ENCODE measurements at places on chromosomes 6 and 20.
A peak's percentile ranks its signal among the peaks of the same experiment; 100 is the strongest.

- DNase-seq = peak; percentile 54
Measured at GRCh38 chr6:31581434-31582229, 592 bp downstream of the LTB start.

DNA sequence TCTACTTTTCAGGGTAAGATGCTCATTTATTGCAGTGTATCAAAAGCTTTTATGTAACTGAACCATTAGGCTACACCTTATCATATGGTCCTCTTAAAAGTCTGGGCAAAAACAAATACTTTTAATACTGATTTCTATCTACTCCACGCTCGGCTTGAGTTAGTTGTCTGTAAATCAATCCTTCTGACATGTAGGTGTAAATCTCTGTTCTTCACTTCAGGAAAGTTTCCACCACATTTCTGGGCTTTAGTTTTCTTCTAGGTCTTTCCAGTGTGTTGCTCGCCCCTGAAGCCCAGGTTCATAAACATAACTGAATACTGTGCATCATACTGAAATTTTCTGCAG, 89.2 kb upstream of the RNF217 start:
- no peak for DNase-seq

GRCh38 chr6:33316603-33317418, 733 bp downstream of the ZBTB22 start:
- DNase-seq = no peak

DNA sequence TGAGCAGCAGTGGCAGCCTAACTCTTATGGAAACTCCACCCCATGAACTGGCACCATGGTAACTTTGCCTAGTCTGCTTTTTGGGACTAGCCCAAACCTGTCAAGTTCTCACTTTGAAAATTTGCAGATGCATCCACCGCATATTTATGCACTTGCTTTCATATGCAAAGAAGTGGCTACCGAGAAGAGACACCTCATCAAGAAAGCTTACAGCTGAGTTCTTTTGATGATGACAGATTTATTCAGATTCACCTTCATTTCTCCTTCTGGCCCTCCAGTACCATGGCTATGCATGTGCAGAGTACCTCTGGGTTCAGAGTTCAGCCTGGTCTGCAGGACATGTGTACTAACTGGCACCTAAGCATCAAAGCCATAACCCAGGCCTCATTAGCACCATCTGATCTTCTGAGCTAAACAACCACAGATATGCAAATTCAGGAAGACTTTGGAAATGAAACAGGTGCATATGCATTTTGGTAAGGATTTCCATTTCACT, 154.3 kb upstream of the TENT5A start:
- DNase-seq = no peak

DNA sequence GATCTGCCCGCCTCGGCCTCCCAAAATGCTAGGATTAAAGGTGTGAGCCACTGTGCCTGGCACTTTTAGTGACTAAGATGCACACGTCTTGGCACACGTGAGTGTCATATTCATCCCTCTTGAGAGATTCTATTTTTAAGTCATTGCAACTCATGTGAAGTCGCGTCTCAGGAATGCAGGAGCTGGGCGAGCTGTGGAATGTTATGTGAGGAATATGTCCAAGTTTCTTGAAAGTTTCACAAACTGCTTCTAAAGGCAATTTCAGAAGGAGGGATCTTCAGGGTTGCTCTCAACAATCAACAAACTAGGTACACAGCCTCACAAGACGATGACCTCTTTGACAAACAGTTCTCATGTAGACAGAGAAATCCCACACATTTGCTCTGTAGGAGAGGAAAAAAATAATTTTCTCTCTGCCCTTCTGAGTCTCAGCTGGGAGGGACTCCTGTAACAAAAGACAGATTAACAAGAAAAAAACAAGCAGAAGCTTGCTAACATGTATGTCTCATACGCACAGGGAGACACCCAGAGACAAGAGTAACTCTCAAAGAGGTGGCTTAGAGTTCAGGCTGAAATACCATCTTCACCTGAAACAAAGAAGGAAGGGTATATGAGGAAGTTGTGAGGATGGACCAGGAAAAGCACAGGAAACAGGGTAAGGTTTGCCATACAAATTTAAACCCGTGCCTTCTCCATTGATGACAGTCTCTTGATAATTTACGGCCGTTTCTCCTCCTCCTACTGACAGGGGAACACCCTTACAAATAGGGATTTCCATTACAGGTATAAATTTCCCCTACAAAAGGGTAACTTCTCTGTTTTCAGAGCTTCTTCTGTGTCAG, 45.3 kb upstream of the FAM50B start:
- DNase-seq = peak; percentile 26

DNA sequence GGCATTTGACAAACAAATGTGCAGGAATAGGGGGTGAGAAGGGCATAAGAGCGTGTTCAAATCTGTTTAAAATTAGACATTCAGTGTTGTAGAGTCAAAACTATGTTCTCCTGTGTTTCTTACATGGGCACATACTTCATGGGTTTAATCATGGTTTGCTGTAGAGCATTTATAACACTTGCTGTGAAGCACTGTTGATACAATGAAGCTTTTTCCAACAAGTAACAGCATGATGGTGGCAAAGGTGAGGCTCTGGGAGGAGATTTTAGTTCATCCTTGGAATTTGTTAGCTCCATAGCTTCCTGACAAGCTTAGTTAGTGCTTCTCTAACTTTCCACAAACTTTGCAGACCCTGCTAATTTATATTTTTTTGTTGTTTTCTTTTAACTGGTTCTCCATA, 900.7 kb downstream of the TFAP2A start:
- DNase-seq = no peak

Measured in small intestine (tissue), 16 donors.